ENCODE measurements at places on chromosomes 16 and 17.
A peak's percentile ranks its signal among the peaks of the same experiment; 100 is the strongest.

GRCh38 chr17:37273409-37274051 is 102.3 kb upstream of the C17orf78 start:
- no peak for DNase-seq

DNA sequence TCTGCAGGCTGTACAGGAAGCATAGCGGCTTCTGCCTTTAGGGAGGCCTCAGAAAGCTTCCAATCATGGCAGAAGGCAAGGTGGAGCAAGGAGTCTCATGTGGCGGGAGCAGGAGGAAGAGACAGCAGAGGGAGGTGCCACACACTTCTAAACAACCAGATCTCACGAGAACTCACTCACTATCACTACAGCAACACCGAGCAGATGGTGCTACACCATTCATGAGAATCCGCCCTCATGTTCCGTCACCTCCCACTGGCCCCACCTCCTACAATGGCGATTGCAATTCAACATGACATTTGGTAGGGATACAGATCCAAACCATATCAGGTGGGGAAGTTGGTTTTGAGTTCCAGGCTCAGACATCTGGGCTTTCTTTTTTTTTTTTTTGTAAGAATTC is 31.9 kb upstream of the NUDT7 start:
- DNase-seq = no peak

GRCh38 chr17:12857592-12857991 is 68.3 kb downstream of the ARHGAP44 start:
- no peak for DNase-seq

GRCh38 chr16:1659031-1659430 is 19.0 kb upstream of the JPT2 start:
- no peak for DNase-seq

DNA sequence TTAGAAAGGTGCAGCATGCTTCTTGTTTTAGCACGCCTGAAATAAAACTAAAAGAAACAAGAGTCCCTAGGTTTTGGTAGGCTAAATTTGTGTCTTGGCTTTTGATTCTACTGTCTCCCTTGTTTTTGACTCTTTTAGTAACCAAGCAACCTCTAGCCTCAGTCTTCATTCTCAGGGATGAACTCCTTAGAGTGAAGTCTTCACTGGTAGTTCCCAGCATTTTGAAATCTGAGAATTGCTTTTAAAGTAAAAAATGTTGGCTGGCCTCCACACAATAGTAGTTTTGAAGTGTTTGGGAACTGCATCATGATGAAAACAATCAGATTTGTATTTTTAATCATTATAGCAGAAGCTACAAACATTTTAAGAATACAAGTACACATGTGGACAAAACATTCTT is 6.1 kb upstream of the CDR2 start:
- DNase-seq = no peak

DNA sequence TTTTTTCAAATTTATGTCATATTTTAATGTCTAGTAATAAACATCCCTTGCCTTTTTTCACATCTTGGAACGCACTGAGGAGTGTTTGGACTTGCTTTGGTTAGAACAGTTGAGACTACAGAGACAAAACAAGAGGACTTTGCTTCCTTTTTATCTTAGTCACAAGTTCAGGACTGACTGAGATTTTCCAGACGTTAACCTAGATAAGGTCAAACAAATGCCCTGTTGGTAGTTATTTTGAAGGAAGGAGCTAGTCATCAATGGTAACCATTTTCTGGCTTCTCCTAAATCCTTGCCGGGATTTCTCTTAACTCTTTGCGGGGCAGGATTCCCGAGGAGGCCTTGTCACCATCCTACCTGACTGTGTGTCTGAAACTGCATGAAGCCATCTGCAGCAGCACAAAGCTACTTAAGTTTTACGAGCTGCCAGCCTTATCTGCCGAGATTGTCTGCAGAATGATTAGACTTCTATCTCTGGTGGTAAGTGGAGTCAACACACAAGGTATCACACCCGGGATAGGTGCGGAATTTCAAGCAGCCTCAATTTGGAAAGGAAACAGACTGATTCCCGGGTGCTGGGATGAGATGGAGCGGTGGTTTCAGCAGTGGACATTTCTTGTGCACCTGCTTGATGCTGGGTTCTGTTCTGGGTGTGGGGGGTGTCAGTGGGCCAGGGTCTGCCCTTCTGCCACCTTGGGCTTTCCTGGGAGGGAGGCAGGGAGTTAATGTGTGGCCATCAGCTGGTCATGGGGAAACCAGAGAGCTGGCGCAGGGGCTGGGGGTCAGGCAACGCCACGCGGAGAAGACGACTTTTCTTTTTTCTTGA is 48.3 kb downstream of the RNF213 start:
- no peak for DNase-seq

GRCh38 chr16:12737563-12737962 is 66.1 kb downstream of the CPPED1 start:
- no peak for DNase-seq

DNA sequence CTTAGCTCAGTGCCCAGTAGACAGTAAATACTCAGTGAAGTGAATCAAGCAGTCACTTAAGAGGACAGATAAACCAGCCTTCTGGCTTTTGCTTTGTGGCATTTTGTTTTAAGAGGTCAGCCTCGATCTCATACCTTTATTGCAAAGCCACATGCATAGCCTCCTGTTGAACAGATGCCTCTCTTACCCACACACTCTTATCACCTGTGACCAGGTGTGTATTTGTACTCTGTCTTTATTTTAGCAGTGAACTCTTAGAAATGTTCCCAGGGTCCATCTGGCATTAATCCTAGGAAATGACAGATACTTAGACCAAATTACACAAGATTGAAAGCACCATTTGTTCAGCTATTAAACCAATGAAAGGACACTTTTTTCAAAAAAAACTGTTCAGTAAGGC is 1426.5 kb downstream of the CDH11 start:
- no peak for DNase-seq

GRCh38 chr17:57404073-57404472 is 147.8 kb downstream of the MSI2 start:
- DNase-seq = no peak

DNA sequence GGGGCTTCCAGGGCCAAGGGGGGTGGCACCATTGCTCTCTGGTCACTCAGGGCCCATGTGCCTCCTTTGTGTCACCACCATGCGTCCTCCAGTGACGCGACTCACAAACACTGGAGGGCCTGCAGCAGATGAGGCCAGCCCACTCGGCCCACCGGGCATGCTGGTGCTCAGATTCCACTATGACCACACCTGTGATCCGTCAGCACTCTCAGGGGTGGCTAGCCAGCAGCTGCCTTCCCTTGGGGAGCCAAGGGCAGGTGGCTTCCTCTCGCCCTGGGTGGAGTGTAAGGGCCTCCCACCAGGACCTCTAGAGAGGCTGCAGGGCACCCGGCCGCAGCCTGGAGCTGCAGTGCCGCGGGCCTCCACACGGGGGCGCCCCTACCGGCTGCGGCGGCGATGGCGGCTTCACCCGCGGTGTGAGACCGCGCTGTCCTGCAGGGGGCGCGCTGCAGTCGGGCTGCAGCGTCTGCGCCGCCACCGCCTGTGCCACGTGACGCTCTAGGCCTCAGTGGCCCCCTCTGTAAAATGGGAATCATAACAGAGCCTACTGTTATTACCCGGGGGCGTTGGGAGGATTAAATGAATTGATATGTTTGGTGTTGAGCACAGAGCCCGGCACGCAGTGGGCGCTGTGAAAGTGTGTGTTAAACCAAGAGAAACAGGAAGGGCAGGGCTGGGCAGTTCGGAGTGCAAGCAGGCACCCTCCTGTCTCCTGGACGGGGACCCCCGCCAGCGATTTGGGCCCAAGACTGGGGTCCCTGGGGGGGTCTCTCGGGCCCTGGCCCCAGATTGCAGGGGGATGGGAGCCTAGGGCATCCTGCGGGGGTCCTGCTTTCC is 192.4 kb upstream of the GSE1 start:
- DNase-seq = peak; percentile 70

GRCh38 chr16:82386761-82387160 is 216.7 kb upstream of the MPHOSPH6 start:
- DNase-seq = no peak

- no peak for DNase-seq
Measured at GRCh38 chr17:323721-324571, 28.7 kb downstream of the RPH3AL start.

GRCh38 chr16:54015147-54015546 is 271.4 kb downstream of the IRX3 start:
- no peak for DNase-seq

DNA sequence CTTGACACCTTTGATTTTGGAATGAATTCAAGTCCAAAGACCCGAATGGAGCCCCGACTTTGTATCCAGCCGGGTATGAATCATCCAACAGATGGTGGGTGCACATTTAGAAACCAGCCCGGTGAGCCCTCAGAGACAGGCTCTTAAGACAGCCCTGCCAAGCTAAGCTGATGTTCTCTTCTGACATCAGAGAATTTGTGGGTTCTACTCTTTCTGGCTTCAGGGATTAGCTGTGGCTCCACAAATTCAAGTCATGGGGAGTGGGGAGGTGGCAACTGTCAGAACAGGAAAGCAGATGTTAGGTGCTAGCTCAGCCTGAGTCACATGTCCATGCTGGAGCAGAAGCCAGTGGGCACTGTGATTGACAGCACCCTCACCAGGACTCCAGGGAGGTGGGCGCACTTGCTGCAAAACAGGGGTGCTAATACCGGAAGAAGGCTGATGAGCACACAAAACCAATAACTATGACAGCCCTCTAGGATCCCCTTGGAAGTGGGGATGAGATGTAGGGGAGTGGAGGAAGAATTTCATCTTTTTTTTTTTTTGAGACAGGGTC is 31.4 kb upstream of the XYLT2 start:
- no peak for DNase-seq

DNA sequence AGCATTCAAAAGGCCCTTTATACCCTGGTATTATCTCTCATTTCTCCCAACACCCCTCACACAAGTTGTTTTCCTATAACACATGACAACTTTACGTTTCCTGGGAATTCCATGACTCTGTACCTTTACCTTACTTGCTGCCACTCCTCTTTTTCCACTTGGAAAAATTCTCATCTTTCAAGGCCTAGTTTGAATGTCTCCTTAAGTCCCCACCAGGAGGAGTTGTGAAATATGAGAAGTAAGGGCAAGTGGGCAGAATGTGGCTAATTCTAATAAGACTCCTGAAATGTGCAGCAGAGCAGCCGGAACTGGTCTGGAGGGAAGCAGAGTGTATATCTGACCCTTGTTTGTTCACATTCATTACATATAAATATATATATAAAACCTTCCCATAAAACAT is 39.7 kb downstream of the BRCA1 start:
- DNase-seq = no peak

GRCh38 chr17:42623732-42624596 is 14.5 kb downstream of the TUBG1 start:
- no peak for DNase-seq

DNA sequence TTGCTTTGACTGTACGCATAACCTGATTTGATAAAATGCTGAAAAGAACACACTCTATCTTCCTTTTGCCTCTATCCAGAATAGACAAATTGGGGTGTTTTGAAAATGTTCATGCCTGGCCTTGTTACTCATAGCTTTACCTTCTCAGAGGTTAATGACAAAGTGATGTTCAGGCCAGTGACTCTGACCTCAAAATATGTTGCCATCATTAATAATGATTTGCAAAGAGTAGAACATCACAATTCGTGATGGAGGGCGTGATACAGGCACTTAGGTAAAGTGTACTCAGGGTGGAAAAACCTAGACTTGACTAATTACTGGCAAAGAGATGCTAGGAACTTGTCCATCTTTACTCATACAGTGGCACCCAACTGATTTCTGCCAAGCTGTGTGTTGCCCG is 656.6 kb upstream of the SOX9 start:
- no peak for DNase-seq

- DNase-seq = no peak
Measured at GRCh38 chr17:50686494-50687199, 21.1 kb downstream of the ANKRD40 start.

DNA sequence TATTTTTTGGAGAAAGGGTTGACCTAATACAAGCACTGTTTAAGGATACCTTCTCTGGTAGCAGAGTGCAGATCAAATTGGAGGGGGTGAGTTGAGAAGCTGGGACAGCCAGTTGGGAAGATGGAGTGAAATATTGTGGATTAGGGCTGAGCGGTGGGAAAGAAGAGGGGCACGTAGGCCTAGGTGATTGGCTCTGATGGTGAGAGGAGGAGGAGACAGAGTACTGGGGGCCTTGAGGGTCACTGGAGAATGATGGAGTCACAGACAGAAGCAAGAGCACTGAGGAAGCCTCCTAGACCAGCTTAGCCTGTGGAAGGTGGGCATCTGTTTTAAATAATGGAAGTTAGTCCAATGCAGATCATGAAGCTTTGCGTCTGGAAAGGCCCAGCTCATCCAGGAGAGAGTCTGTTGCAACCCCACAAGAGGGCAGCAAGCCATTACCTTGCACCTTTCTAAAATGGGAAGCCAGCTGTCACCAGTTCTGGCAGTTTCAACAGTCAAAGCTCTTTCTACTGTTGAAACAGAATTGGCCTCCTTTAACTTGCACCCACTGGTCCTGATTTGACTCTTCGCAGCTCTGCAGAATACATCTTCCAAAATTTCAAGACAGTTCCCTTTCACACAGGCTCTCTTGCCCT is 11.8 kb downstream of the SLC9A5 start:
- DNase-seq = no peak

DNA sequence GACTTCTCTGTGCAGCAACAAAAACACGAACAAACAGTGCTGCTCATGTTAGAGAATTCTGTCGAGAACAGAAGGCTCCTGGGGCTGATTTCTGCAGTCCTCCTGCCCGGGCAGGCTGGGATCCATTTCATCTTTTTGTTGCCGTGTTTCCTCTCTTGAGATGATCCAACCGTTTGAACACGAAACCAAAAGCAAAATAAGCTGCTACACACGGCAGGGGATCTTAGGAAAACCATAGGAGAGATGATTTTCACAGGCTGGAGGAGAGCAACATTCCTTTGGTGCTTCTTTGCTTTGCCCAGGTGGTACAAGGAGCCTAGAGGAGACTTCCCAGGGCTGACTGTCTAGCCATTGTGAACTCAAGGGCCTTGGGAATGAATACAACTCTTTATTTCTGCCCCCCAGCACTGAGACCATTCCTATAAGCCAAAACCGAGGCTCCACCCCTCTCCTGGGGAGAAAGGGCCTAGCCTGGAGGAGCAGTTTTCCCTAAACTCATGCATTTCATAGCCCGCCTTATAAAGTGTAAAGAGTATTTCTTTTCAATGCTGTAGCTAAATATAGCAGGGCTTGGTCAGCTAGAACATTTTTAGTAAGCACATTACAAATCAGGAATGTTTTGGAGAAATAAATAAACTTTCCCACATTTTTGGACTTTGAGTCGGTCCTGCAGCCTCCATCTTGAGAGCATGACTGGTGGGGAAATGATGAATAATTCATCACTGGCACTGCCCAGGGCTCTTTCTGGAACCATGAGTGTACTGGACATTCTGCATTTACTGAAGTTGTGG is 7.7 kb downstream of the FOXL1 start:
- DNase-seq = no peak

- DNase-seq = no peak
Measured at GRCh38 chr17:35765756-35766488, 5.2 kb downstream of the C17orf50 start.

- no peak for DNase-seq
Measured at GRCh38 chr17:4594931-4595684, 10.8 kb downstream of the SMTNL2 start.

GRCh38 chr16:72286936-72287620 is 115.1 kb upstream of the PMFBP1 start:
- DNase-seq = no peak
